Activated CD4-positive, alpha-beta T cell treated with anti-CD3 and anti-CD28 coated beads for 1 hour (primary cell): ENCODE measurements at places on chromosomes 5 and 9.

GRCh38 chr9:108382310-108382709, 473.5 kb downstream of the ACTL7B start:
- no peak for DNase-seq

GRCh38 chr9:14441976-14442651, 128.2 kb upstream of the NFIB start:
- DNase-seq: no peak

DNA sequence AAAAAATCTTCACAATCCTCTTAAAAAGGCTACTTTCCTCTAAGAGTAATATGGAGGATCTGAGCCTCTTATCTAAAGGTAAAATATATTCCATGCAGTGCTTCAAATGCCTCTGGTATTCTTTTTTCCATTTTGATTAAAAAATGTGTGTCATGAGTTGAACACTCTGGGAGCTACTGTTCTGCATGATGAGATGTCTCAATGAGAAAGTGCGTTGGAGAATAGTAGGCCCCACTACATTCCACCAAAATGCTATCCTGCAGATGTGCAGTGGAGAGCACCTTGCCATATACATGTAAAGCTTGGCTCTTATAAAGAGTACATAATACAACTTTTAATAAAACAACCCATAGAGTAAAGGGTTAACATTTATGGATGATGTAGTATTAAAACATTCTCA, 26.3 kb downstream of the ALDH1A1 start:
- DNase-seq: no peak

DNA sequence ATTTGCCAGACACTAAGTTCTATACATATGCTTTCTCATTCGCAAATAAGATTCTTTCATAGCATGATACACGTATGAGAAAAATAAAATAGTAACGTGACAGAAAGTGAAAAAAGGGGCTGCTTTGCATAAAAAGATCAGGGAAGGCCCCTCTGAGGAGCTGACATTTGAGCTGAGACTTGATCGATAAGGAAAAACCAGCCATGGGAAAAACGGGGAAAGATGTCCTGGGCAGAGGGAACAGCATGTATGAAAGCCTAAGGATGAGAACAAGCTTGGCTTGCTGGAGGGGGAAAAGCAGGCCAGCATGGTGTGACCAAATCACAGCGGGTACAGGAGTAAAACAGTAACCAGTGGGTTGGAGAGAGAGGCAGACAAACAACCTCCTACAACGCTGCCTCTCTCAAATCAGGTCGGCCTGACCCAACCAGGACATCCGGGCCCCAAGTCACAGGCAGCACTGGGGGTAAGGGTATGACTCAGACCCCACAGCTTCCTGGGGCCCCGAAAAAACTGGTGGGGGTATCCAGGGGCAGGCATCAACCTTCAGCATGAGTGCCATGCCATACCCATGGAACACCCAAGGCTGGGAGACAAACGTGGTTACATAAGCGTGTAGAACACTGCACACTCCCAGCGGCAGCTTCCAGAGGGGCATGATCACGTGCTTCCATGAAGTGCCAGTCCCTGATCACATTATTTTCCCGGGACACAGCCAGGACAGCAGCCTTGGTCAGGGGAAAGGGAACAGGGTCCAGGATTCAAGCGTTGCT, 2.2 kb downstream of the TNIP1 start:
- DNase-seq: peak; percentile 36

DNA sequence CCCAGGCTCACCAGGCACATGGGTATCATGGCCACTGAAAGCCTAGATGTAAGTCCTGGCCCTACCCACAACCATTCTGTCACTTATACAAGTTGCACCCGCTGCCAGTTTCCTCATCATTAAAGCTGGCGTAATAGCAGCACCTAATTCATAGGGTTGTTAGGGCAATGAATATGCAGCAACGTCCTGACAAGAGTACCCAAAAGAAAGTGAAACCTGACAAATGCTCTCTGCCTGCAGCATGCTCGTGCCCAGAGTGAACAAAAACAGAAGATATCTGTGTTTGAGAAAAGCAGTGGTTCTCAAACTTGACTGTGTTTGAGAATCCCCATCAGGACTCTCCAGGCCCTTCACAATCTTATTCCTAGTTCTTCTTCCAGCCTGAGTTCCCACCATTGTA, 632.4 kb downstream of the SEMA5A start:
- no peak for DNase-seq
